ENCODE measurements at places on chromosomes 5 and 9.
A peak's percentile ranks its signal among the peaks of the same experiment; 100 is the strongest.

DNA sequence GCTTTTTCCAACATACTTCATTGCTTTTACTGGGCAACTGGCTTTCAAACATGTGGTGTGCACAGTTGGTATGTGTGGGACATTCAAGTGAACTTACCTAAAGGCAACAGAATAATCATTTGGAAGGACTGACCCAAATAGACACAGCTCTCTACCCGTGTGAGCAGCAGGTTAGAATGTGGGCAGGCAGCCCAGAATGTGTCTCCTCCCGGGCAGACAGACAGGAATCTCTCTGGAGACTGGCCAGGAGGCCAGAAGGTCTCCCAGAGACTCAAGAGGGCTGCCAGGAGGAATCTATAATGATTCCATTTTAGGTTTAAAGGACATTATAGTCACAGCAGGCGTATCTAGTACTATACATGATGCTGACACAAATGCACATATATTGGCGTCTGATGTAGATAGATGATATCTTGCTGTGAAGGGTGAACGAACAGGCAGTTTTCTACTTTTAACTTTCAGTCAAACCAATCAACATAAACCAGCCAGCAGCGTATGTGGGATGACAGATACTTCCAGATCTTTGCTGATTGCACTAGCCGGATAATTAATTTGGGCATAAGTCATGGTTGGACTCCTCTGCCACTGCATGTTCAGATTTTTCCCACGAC, 297.4 kb upstream of the ZNF608 start:
- DNase-seq = no peak

DNA sequence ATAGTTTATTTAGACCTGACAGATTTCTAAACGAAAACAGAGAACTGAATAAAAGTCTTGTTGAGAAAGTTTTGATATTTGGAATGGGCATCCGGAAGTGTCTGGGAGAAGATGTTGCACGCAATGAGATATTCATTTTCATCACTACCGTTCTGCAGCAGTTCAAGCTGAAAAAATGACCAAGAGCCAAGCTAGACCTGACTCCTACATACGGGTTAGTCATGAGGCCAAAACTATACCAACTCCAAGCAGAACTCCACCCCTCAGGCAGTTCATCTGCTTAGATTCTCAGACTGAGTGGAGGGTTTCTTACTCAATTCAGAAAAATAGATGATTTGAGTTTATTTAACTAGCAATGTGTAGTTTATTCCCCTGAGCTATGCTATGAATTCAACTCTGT, 95.4 kb upstream of the ANXA1 start:
- no peak for DNase-seq

GRCh38 chr9:97447001-97447400, 35.1 kb downstream of the TDRD7 start:
- no peak for DNase-seq

GRCh38 chr5:161333194-161333880, 213.2 kb downstream of the GABRB2 start:
- DNase-seq = no peak

- DNase-seq = no peak
Measured at GRCh38 chr5:157574456-157575380, 857 bp downstream of the ADAM19 start.

DNA sequence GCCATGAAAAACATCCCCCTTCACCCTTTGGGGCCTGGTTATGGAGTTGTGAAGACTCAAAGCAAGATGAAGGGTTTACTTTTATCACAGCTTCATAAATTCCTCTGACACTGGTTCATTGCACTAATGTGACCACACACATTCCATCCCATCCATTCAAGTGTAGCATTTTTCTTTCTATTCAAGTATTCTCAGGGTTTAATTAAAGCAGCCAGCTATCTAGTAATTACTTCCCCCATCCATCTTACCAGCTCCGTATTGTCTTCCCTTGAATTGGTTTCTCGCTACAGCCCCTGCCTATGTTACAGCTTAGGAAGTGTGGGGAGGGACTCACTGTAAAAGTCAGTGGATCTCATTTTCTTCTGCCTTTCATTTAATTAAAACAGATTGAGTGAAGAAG, 387.0 kb upstream of the RFX3 start:
- no peak for DNase-seq

DNA sequence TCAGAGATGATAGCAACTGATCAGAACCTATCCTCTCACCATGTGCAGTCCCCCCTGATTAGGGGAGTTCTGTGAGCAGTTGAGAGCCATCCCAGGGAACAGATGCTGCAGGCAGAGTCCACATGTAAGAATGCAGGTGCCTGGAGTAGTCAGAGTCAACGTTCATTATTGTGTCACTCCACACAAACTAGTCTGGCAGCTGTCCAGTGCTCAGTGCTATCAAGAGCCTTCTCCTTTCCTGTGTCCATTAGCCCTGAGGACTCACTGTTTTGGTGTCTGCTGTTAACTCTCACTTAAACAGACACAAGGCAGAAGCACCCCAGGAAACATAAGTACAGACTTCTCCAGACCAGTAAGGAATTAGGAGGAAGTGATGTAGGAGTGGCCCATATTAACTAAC, 2.5 kb downstream of the SH3TC2 start:
- no peak for DNase-seq

DNA sequence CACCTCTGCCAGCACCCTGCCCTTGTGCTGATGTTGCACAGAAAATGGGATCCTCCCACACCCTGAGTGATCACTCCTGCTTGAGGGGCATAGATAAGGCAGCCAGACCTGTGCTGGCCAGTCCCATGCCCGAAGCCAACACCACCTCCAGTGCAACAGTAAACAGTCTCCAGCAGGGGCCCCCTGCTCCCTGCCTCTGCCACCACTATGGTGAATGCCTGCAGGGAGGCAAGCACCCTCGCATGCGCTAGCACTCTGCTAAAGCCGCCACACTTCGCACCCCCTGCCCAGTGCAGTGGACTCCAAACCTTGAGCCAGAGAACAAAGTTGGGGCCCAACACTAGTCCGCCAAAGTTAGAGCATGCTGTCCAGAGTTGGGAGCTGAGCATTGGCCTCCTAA, 118.7 kb downstream of the PJA2 start:
- DNase-seq = no peak

- no peak for DNase-seq
Measured at GRCh38 chr5:153618307-153618706, 127.8 kb downstream of the GRIA1 start.

DNA sequence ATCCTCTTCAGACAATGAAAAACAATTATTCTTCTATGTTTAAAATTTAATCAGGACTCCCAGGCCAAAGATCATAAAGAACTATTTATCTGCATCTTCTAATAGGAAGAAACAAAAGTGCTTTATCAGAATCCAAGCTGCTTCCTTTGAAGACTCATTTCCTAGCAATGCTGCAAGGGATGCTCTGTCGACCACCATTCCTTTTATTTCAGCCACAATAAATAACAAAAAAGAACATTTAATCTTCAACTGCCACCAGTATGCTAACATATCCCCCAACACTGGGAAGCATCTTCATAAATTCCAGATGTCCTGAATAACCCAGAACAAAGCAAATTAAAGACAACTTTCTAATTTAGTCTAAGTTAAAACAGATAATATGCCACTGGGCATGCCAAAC, 68.7 kb downstream of the PKD2L2 start:
- DNase-seq = no peak

DNA sequence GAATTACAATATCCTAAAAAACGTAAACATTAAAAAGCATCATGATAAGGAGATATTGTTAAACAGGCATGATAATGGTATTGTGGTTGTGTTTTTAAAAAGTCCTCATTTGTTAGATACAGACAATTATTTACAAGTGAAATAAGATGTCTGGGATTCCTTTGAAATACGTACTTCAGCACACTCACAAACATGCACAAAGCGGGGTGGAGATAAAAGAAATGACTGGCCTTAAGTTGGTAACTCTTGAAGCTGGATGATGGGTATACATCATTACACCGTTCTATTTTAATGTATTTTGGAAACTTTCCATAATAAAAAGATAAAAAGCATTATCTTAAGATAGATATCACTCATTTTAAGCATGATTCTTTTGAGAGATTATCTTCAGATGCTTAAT, 1.0 kb downstream of the FAM200C start:
- no peak for DNase-seq

DNA sequence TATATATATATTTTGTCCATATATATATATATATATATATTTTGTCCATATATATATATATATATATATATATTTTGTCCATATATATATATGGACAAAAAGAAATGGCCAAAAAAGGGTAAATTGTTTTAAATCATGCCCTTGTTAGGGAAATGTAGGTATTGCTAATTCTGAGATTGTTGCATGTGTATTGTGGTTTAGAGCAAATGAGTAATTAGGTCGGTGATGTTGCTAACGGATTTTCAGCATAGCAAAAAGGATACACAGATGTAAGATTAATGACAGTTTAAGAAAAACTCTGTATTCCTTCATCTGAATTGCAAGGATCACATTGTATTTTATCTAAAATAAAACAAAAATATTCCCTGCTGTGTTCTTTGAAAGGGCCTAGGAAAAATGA, 40.2 kb downstream of the OSTF1 start:
- DNase-seq = no peak

DNA sequence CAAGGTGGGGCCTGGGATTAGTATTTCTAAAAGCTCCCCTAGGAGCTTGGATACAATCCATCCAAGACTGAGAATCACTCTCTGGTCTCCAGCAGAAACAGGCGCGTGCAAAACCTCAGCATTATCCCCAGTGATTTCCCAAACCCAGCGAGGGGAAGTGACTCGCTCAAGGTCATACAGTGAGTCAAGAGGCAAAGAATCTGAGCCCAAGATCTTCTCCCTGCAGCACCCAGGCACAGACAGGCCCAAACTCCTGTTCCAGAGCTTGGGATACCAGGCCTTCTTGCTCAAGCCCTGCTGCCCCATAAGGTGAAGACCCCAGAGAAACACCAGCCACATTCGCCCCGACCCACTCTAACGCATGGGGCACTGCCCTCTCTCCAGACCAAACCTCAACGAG, 33.2 kb downstream of the SHB start:
- no peak for DNase-seq

DNA sequence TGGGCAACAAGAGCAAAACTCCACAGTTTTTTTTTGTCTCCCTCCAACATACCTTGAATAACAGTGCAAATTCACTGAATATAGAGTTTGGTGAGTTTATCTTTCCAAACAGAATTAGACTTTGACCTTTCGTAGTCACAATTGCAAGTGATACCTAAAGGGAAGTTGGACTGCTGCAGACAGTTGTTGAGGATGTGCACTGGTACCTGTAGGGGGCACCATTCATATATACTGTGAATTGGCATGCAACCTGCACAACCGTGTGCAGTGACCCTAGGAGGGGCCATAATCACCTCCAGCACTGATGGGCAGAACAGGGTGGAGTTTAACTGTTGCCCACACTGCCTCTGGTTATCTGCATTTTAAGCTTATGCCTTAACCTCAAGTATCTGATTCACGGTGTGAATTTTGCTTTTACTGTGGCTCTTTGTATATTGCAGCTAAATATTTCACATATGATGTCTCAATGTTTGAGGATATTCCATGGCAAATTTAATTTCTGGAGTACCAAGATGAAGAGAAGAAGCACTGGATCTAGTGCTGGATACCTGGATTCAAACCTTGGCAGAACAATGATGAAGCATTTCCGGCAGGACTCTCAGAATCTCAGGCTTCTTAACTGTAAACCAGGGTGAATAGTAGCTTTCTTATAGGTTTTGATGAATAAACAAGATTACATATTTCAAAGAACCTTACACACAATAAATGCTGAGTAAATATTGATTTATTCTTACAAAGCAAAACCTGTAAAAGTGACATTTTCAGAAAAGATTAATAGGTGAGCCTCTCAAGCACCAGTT, 144.3 kb downstream of the ACTBL2 start:
- DNase-seq = no peak

DNA sequence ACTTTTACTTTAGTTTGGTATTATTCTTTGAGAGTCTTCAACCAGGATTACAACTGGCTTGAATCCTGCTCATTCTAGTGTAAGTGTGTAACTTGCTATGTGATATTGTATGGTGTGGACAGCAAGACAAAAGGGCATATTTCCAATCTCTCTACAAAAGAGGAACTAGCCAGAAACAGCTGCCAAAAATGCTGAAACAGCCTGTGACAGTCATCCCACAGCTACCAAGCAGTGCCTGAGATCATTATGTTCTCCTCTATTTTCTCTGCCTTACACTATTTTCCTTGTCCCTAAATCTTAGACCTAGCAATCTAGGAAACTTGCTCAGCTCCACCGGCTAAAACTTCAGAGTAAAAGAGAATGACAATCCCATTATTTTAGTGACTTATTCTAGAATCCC, 42.8 kb downstream of the WDR41 start:
- no peak for DNase-seq

GRCh38 chr5:65611524-65611923, 12.6 kb downstream of the TRIM23 start:
- DNase-seq = no peak

DNA sequence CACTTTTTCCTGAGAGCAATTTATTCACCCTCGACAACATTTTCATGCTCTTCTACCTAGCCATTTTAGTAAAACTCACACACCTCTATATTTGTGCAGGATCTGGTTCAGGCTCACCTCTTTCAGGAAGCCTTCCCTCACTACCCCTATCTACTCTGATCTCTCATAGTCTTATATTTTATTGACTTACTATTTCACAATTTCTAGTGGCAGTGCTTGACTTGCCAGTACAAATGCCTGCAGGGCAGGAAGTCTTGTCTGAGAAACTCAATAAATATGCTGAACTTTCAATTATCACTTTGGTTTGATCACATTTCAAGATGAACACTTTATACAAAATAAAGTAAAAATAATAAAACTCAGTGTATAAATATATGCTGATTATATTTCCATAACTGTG, 226.8 kb downstream of the CETN3 start:
- DNase-seq = no peak

GRCh38 chr5:113875096-113875495, 361.6 kb downstream of the YTHDC2 start:
- DNase-seq = no peak

- no peak for DNase-seq
Measured at GRCh38 chr5:143585970-143586369, 182.5 kb upstream of the NR3C1 start.

DNA sequence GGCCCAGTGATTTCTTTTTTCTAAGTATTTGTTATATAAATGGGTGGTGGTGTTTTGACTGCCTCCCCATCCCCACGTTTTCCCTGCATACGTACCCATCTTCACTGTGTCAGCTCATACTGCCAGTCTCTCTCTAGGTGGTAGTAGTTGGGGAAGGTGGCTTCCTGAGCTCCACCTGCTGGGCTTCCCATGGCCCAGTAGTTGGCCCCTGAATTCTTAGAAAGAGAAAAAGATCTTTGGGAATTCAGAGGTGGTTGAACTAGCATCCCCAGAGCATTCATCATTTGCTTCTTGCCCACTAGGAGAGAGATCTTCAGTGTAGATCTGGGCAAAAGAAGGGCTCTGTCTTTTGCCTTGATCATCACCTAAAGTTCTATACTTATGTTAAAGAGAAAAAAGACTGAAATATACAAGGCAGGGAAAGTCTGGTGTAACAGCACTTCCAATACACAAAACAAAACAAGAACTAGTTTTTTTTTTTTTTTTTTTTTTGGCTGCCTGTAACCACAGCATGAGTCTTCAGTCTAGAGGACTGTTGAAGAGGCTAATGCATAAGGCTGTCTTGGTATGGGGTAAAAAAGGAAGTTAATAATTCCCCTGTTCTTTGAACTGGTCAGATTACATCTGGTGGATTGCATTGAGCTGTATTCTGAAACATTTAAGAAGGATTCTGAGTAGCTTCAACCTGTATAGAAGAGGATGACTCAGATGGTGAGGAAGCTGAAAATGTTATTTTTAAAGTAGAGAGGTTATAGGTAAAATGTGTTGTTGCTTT, 128.7 kb downstream of the ATG10 start:
- DNase-seq = no peak

GRCh38 chr9:93575796-93576257, 557 bp upstream of the PHF2 start:
- DNase-seq = peak; percentile 38

- DNase-seq = no peak
Measured at GRCh38 chr9:78666818-78667414, 370.0 kb downstream of the PSAT1 start.
